ENCODE measurements at places on chromosomes 3 and 15.

DNA sequence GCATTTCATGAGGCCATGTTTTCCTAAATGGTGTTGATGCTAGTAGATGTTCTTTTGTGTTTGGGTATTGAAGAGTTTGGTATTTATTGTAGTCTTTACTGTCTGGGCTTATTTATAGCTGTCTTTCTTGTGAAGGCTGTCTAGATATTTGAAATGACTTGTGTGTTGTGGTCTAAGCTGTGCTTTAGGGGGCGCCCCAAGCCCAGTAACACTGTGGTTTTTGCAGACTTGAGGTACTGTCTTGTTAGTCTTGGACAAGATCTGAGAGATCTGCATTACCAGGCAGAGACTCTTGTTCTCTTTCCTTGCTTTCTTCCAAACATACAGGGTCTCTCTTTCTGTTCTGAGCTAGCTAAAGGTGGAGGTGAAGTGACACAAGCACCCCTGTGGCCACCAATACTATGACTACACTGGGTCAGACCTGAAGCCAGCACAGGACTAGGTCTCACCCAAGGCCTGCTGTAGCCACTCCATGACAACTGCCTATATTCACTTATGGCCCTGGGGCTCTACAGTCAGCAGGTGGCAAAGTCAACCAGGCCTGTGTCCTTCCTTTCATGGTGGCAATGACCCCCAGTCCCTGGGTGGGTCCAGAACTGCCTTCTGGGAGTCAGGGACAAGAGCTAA lies 152.1 kb upstream of the TBC1D5 start:
- peak; percentile 53 for DNase-seq

DNA sequence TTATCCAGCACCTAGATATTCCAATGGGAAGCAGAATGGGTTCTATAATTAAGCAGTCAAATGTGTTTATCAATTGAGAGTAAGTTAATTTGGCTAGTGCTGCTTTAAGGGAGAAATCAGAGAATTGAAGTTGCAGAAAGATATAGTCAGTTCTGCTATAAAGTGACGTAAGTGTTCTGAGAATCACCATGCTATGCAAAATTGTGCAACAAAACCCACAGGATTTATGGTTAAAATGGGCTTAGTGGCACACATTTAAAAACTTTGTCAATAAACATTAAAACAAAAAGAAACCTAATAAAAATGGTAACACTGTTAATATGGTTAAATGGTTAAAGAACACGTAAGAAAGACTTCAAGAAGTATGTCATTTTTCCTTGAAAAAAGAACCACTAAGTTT lies 74.5 kb downstream of the TMEM108 start:
- DNase-seq = no peak

DNA sequence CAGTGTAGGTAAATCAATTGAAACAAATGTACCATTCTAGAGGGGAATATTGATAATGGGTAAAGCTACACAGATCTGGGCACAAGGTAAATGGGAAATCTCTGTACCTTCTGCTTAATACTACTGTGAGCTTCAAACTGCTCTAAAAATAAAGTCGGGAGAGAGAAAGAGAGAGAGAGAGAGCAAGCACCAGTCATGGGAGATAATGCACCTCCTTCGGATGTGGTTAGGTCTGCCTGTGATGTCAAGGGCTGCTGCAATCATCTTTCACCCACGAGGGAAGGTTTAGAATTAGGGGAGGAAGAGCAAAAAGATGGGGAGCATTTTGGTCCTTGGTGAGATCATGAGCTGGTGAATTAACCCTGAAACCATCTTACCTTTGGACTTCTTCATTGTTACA lies 219.1 kb downstream of the ZNF385D start:
- DNase-seq = no peak

- DNase-seq = no peak
Measured at GRCh38 chr3:102034639-102035451, 185.5 kb downstream of the NFKBIZ start.

- peak; percentile 10 for DNase-seq
Measured at GRCh38 chr15:83106994-83107840, at the start of gene TM6SF1. TSS of gene TM6SF1 (plus strand) at chr15:83107645. CDS start at chr15:83107681, 36 bp downstream.

DNA sequence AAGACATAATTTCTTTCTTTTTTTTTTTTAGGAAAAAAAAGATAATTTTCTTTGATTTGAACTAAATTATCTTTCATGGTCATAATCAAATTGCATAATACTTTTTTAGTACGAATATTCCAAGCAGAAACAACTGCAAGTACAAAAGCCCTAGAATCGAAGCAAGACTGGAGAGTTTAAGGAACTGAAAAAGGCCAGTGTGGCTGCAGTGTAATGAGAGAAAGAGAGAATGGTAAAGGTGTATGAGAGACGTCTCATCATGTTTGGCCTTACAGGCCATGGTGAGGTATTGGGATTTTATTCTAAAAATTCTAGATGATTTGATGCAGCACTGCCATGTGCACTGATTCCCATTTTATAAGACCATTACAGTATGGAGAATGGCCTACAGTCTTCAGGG lies 180.9 kb downstream of the SUCNR1 start:
- DNase-seq = no peak

DNA sequence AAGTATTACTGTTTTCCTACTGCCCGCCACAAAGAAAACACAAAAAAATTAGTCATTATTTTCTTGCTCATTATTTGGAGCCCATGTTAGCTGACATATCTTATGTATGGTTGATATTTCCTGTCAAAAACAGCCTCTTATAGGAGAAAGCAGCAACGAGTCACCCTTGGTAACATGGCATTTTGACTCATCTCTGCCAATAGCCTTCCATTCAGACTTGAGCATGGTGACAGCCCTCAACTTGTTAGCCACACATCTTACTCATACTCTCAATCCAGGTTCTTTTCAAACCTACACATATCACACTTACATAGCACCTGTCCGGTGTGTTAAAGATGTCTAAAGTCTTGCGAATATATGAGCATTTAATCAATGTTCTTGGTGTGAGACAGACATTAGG lies 109.4 kb upstream of the SAMMSON start:
- DNase-seq = peak; percentile 74

- DNase-seq = peak; percentile 50
Measured at GRCh38 chr3:23923786-23924185, 6.9 kb downstream of the RPL15 start.

DNA sequence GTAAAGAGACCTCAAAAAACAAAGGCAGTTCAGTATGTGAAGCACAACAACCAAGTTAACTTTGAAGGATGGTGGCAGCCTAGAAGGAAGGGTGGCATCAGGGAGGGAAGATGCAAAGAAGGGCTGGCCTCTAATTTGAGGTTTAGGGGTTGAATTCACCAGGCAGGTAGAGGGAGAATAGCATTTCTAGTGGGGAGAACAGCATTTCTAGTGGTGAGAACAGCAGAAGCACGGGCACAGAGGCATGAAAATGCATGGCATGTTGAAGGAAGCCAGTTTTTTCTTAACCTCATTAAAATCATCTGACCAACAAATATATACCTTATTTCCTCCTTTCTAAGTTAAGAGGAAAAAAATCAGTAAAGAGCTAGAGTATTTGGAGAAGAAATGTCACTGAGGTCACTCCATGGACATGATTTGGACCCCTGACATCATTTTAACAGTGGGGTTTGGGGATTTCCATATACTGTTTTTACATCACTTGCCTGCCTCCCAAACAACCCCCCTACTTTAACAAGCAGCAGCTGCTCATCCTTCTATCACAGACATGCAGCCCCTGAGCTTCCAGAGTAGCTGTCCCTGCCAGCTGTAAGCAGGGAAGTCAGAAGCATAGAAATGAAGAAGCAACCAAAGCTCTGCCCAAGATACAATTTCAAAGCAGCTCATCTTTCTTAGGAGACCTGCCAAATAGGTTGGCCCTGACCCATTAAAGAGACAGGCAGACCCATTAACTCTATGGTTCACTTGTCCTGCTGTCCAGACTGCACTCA lies 2.4 kb upstream of the POPDC2 start:
- DNase-seq = peak; percentile 48

DNA sequence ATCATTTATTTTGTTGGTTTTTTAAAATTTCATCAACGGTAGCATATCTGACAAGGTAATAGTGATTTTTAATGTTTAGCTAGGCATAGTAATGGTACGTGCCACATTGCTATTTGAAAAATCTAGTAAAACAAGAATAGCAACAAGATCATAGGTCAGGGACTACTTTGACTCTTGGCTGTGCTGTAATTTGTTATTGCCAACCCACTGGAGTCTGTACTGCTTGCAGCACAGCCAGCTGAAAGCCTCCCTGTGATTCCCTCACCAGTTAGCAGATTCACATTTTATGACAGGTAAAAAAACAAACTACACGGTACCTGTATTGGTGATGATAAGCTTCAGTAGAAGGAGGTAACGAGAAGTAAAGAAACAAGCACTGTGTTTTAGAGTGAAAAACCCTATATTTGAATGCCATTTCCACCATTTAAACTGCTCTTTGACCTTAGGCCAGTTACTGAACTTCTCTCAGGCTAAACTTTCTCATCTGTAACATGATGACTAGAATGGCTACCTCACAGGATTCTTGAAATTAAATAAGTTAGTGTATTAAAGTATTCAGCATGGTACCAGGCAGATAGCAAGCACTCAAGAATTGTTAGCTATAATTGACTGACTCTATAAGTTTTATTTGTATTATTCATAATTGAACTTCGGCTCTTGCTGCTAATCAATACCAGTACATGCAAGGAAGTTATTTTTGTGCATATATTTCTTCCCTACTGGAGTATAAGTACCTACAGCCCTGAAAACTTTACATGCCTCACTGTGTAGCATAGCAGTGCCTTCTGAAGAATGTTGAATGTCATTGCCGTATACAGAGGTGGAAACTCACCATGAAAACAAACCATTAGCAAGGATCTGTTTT lies 16.1 kb downstream of the FILIP1L start:
- no peak for DNase-seq

DNA sequence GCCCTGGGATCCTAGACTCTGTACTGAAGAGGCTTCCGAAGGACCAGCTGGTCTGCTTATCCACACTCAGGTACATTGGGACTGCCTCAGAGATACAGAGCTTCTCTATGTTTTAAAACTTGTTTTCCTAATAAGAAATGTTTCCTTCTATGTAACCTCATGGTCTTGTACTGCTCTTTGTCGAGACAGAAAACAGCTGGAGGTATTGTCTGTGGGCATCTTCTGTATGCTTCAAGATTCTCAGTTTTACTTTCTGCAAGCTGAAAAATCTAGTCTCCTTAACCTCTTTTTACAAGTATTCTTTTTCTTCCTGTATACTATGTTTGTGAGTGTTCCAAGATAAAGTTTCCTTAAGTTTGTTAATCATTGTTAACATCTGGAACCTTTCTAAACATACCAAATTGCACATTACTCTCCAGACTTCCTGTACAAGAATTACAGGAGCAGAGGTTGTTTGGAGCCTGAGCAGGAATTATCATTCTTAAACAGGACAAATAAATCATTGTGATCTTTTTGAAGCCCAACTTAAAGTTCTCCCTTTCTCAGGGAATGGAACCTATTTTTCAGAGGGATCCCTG lies 358.3 kb upstream of the CFAP20DC start:
- DNase-seq = no peak

GRCh38 chr15:58770519-58770856 lies 614 bp upstream of the MINDY2 start:
- DNase-seq = peak; percentile 76

GRCh38 chr3:14418296-14419250 lies 16.2 kb downstream of the SLC6A6 start:
- DNase-seq = no peak

DNA sequence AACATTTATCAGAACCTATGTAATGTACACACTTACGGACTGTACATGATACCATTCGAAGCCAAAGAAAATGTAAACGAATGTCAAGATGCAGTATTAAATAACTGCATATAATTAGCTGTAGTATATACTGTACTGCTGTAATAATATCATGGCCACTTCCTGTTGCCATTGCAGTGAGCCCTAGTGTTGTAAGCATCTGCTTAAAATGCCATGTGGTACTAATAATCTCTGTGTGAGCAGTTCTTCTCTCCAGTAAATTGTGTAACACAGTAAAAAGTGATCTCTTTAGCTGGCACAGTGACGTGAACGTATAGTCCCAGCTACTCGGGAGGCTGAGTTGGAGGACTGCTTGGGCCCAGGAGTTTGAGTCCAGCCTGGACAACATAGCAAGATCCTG lies 8.6 kb downstream of the SPG11 start:
- no peak for DNase-seq

- DNase-seq = no peak
Measured at GRCh38 chr15:62026487-62027262, 33.6 kb downstream of the VPS13C start.

GRCh38 chr3:9168241-9168741 lies 81.2 kb downstream of the SRGAP3 start:
- DNase-seq = no peak

DNA sequence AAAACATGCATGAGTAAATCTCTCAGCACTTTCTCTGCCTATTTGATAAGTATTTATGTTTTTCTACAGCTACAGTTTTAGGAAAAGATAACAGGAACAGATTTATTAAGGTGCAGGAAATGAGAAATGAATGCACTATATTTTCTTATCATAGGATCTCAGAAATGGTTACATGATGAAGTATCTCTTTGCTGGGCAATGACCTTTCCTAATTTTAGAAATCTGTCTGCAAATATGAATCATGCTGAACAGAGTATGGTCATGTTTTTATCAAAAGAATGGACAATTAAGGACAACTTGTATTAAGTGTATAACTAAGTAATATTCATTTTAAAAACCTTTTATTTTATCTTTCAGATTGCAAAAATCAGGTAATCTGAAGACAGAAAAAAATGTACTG lies 53.8 kb upstream of the SPPL2A start:
- no peak for DNase-seq

DNA sequence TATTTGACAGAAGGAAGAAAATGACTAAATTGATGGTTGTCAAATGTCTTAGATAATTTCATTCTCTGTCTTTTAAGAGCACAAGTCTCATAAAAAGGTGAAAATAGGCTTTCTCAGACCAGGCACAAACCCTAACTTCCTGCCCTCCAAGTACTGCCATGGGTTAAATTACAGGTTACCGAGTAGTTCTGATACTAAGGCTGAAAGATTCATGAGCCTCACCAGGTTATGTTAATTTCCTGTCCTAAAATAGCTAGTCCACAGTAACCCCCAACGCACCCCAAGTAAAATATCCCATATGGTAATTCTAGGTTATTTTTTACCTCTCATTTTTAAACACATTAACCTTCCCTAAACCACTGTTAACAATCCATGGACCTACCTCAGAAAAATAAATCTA lies 42.0 kb downstream of the GSK3B start:
- DNase-seq = no peak

DNA sequence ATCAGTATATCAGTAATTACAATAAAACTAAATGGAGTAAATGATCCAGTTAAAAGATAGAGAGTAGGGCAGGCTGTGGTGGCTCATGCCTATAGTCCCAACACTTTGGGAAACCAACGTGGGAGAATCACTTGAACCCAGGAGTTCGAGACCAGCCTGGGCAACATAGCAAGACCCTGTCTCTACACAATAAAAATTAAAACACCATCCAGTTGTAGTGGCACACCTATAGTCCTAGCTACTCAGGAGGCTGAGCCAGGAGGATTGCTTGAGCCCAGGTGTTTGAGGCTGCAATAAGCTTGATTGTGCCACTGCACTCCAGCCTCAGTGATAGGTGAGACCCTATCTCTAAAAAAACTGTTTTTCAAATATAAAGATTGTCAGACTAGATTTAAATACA lies 5.9 kb upstream of the KCNMB3 start:
- no peak for DNase-seq

- no peak for DNase-seq
Measured at GRCh38 chr3:8157640-8158039, 344.0 kb upstream of the LMCD1 start.
